T-cell (primary cell): ENCODE measurements at places on chromosomes 7 and 10.

DNA sequence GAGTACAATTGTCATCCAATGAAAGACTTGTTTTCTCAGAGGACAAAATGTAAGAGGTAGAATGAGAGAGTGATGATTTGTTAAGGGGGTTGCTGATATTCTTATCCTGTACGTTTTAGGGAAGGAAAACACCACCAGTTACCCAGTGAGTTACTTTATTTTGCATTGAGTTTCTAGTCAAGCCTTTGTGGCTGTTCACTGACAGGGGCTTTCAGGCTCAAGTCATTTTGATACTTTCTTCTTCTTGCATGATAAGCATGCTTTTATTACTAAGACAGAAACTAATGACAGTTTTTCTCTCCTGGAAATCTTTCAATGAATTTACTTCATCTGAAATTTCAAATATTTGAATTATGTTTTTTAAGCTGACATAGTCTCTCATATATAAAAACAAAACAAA lies 710.2 kb upstream of the POM121L12 start:
- no peak for DNase-seq

DNA sequence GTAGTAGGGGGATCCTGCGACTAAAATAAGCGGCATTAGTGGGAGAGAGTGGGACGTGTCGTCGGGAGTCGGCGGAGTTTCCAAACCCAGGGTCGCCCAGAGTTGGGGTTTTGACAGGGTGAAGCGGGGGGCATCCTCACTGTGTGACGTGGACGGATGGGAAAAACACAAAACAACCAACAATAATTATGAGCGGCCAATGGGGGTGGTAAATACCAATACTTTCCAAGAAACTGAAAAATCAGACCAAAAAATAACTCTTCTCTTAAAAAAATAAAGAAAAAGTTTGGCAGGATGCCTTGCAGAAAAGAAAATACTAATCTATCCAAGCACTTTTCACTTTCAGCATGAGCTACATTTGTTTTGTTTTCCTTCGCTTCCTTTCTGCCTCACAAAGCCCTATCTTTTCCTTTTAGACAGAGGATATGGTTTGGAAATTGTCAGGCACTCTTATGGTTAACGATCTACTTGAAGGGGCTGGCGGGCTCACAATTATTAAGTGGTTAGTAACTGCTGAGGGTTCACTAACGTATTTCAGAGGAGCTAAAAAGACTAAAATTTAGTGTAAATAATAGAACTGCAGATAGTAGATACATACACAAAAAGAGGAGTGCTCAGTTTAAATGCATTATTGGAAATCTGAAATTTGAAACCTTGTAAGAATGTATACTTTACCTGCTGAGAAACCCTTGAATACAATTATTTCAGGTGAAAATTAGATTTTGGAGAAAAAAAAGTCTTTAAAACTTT lies 802 bp upstream of the CDK6 start:
- DNase-seq = no peak

GRCh38 chr7:33964417-33965182 lies 59.3 kb downstream of the BMPER start:
- no peak for DNase-seq

DNA sequence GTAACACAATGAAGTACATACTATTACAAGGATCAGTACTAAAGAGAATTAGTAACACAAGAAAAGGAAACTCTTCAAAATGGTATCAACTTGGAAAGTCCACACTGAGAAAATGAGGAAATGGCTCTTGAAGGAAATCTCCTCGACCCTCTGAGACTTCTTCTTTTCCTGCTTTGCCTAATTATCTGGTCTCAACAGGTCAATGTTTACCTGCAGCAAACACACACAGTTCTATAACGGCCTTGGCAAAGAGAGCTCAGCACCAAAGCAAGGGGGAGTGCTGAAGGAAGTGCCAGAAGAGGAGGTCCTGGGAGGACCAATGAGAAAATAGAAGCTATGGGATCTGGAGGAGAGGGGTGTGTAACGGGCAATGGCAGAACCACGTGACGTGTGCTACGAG lies 21.9 kb downstream of the CHCHD3 start:
- DNase-seq = no peak

GRCh38 chr7:74289659-74290552 lies 699 bp downstream of the CLIP2 start:
- DNase-seq = peak; percentile 45

- no peak for DNase-seq
These were observed 166.2 kb upstream of the ASAH2 start for GRCh38 chr10:50417486-50417885.

GRCh38 chr7:19056305-19056704 lies 61.1 kb downstream of the TWIST1 start:
- no peak for DNase-seq

DNA sequence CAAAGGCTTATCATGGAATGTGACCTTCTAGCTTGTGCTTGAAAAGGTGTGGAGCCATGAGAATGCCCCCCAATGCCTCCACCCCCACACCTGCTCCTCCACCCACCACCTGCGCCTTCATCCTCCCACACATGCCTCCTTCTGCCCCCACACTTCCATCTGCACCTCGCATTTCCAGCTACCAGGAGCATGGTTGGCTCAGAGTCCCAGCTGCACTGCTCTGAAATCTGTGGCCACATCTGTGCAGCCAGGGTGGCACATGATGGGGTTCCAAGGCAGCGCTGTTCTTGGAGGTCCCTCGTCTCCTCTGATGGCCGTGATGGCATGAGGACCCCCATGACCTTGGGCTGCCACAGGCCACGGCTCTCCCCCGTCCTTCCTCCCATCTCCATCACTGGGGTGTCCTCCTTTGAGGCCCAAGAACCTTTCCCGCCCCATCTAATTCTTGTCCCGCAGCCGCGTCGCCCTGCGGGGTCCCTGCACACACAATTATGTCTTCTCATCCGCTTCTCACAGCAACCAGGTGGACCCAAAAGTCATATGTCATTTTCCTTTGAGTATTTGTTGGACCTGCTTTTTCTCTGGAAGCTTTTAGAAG lies 40.6 kb upstream of the CNPY1 start:
- no peak for DNase-seq

DNA sequence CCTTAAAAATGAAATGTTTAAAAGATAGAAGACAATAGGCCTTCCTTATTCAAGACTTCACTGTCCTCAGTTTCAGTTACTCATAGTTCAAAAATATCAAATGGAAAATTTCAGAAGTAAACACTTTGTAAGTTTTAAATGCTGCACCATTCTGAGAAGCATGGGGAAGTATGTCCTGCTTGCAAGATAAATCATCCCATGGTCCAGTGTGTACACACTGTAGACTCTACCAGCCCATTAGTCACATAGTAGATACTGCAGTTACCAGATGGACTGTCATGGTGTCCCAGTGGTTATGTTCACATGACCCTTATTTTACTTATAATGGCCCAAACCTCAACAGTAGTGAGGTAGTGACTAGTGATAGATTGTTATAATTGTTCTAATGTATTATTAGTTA lies 69.5 kb downstream of the PTPN12 start:
- DNase-seq = no peak

GRCh38 chr10:43196981-43197833 lies 59.0 kb downstream of the CSGALNACT2 start:
- DNase-seq = no peak

- no peak for DNase-seq
These were observed 31.7 kb downstream of the GPR22 start for GRCh38 chr7:107501593-107501992.

DNA sequence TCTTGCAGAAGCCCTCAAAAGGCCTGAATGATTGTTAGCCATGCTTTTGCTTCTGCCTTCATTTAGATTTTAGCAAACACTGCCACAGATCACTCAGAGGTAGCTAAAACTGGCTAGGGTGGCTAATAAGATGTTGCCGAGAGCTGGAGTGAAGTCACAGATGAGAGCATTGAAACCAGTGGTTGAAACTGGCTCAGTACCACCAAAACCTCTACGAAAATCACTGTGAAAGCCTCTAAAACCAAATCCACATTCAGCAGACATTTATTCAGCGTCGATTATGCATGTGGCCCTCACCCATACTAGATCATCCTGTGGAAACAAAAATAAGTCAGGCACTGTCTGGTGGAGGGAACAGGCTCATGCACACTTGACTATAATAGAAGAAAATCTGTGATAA lies 50.8 kb downstream of the PIK3CG start:
- DNase-seq = no peak

DNA sequence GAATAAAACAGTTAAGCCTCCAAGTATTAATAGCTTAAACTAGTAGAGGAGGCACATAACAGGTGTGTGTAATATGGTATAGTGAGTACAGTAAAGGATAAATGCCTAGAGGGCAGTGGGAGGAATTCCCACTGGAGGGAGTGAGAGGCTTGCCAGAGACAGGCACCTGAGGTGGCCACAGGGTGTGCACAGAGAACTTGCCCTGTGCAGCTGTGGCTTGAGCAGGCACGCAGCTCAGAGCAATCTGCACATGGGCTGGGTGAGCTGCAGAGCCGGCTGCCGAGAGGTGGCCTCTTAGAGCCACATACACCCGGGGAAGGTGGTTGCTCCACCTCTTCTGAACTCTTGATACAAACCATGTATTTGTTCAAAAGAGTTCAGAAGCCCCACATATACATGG lies 237.1 kb downstream of the COBL start:
- no peak for DNase-seq

DNA sequence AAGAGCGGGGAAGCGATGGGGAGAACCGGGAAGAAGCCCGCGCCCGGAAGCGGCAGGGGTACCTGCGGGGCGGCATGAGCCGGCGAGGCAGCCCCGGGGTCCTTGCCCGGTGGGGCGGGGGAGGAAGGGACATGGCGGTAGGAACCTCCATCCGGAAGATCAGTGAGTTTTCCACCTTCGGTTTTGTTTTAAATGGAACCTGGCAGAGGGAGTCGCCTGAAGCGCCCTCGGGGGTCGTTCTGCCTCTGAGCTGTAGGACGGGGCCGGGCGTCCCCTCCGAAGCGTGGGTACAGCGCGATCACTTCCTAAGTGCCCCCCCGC lies 471 bp downstream of the PFKP start:
- DNase-seq = no peak

- DNase-seq = no peak
These were observed 53.6 kb downstream of the MKLN1 start for GRCh38 chr7:131381069-131381838.

DNA sequence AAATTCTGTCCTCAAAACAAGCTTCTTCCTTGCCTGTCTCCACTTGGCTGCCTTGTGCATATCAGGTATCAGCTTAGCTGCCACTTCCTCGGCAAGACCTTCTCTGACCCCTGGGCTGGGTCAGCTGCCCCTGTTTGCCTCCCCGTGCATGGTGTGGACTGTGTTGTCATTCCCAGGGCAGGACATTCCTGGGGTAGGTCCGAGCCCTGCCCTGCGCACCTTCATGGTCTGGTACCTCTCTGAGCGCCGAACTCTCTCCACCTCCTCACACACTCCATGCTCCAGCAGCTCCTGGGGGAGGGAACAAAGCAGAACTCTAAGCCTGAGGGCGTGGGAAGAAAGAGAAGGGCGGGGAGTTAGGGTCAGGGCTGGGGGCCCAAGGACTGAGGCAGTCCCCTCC lies 3.8 kb downstream of the POLM start:
- no peak for DNase-seq

GRCh38 chr10:1847361-1847760 lies 110.0 kb upstream of the ADARB2 start:
- no peak for DNase-seq

DNA sequence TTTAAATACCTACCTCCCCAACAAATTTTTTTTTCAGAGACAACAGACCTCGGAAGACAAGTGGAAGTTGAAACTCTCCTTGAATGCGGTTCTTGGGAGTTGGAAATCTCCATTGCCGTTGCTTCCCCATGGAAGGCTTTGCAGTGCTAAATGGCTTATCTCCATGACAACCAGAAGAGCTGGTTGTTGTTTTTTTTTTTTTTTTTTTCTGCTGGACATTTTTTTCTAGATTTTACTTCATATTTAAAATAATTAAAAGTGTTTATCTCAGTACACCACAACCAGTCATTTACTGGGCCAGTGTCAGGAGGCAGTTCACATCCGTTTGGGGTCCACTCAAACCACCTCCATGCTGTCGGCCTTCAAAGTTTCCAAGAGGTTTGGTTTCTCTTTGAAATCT lies 348.5 kb upstream of the PRKCQ start:
- no peak for DNase-seq

DNA sequence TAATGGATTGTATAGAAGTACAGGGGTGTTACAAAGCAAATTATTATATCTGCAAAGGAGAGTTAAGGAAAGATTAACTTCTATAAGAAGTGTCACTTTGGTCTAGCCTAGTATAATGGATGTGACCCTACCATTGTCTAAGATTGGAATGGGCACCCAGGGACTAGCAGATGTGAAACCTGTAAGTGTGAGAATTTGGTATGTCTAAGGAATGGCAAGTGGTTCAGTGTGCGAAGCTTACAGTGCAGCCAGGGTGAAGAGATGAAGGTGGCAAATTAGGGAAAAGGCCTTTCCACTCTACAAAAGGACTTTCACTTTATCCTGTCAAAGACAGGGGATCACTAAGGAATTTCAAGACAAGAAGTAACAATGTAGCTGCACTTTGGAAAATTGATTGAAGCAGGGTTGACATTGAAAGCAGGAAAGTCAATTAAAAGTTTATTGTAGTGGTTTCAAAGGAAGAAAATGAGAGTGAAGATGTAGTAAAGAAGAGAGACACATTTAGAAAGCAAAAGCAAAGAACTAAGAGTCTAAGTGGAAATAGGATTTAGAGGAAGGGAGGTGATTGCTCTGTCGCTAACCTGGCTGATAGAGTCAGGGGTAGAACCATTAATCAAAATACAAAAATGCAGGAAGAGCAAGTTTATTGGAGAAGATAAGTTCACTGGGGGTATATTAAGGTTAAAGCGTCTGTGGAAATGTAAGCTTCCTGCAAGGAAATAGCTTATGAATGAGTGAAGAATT lies 47.4 kb downstream of the KCND2 start:
- DNase-seq = no peak

DNA sequence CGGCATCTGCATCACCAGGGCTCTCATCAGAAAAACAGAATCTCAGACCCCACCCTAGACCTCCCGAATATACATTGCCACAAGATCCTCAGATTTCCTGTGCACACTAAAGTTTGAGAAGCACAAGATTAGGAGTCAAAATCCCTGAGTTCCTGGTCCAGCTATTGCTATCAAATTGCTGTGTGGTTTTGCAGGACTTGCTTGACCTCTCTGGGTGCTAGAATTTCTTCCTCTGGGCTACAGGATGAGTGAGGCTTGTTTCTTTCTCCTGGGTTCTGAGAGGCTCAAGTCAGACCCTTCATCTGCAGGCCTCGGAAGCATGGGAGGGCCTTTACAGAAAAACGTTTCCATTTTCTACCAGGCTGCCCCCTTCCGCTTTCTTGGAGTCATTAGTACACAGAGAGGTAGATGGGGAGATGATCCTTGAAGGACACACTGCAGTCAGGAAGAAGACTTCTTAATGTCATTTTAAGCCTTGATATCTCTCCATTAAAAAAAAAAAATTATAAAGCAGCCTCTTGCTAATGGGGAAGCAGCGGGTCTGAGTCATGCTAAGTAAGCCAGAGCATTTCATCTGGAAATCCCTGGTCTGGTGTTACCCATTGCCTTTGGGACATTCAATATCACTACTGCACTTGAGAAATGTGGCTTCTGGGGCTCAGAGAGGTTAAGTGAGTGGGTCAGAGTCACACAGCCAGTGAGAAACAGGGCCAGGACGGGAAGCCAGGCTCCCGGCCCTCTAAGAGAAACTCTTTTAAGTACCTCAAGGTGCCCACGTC lies 173.5 kb downstream of the KCNMA1 start:
- no peak for DNase-seq
